GM04503 (cell line): ENCODE measurements at places on chromosomes 12 and 14.

- DNase-seq, result no peak
Measured at GRCh38 chr12:65232476-65233077, 45.9 kb upstream of the MSRB3 start.

DNA sequence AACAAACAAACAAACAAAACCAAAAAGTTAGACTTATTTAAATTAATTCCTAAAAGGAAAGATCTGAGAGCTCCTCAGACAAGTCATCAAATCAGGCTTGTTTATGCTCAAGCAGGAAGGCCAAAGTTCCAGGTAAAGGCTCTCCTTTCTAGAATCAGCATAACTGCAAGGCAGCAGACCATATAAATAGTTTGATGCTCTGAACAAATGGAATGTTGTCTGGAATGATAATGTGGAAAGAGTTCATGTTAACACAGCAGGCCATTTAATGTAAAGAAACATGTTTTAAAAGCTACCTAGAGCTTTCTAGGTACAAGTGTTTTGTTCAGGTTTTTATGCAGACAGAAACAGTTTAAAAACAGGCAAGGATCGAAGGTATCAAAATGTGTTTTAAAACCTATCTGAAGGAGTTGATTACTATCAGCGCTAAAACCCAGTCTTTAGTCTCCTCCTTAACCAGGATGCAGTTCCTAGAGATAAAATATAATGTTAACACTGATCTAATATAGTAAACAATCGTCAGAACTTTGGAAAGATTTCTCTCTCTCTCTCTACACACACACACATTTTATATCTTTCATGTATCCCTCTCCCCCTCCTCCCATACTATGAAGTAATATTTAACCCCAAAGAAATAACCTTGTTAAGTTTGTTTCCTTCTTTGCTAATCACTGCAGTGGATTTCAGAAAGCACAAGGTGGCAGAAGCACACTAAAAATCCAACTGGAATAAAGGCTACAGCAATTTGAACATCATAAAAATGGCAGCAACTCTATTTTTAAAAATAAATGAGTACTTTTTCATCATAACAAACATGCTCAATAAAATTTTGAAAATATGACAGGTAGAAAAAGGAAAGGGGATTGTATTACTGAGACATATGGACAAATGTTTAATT, 135.5 kb downstream of the PAWR start:
- DNase-seq, result peak; percentile 31

DNA sequence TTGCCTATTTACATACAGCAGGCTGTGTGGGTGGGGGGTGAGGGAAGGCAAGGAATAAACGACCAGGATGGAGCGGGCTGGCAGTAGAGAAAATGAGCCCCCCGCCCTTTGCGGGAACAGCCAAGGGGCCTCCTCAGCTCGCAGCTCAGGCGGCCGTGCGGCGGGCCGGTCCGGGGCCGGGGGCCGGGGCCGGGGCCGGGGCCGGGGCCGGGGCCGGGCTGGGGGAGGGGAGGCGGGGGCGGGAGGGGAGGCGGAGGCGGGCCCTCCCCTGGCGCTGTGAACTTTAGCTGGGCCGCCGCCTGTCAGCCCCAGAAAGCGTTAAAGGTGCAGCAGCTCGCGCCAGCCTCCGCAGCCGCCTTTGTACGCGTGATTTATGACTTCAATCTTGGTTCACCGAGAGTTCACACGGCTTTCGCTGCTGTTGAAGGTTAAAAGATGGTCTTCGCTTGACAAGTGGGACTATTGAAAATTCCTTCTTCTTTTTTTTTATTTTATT, 28.8 kb downstream of the HOXC4 start:
- DNase-seq, result no peak

DNA sequence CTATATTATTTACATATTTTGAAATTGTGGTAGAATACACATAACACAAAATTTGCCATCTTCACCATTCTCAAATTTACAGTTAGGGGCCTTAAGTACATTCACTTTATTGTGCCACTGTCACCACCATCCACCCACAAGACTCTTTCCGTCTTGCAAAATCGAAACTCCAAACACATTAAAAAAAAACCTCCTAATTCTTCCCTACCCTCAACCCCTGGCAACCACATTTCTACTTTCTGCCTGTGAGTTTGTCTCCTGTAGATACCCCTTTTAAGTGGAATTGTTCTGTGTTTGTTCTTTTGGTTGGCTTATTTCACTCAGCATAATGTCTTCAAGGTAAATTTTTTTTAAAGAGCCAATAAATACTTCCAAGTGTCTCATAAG, 31.6 kb upstream of the AMIGO2 start:
- no peak for DNase-seq

GRCh38 chr12:130603396-130603965, 112.6 kb downstream of the RIMBP2 start:
- DNase-seq, result no peak

GRCh38 chr14:53900499-53900898, 56.1 kb downstream of the BMP4 start:
- no peak for DNase-seq

DNA sequence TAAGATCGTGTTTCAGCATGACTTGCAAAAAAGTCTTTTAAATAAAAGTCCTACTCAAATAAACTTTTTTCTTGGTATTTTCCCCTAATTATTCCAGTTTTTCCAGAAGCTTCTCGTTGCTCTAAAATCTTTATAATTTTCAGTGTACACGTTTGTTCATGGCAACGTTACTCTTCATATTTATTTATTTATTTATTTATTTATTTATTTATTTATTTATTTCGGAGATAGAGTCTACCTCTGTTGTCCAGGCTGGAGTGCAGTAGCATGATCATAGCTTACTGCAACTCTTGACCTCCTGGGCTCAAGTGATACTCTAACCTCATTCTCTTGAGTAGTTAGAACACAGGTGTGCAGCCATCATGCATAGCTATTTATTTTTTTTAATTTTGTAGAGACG, 438.3 kb upstream of the MDGA2 start:
- no peak for DNase-seq

DNA sequence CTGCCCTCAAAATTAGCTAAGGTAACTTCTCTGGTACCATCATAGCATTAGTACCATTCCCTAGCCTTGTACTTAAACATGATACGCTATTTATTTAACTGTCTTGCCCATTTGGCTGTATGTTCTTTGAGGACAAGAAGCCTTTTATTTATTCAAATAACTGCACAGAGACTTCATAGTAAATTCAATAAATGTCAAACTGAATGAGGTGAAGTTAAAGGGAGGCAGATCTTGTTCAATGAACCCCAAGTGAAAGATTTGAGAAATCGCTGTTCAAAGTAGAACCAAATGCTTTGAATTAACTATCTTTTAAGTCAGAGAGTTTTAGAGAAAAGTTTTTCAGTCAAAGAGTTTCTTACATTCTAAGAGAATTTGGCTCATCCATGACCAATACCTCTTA, 203.6 kb downstream of the GXYLT1 start:
- no peak for DNase-seq

- DNase-seq, result peak; percentile 53
Measured at GRCh38 chr14:45249856-45250575, 3.0 kb downstream of the MIS18BP1 start.

GRCh38 chr12:119835068-119835467, 42.1 kb downstream of the CIT start:
- no peak for DNase-seq
